ENCODE measurements at places on chromosomes 4 and X.
A peak's percentile ranks its signal among the peaks of the same experiment; 100 is the strongest.

DNA sequence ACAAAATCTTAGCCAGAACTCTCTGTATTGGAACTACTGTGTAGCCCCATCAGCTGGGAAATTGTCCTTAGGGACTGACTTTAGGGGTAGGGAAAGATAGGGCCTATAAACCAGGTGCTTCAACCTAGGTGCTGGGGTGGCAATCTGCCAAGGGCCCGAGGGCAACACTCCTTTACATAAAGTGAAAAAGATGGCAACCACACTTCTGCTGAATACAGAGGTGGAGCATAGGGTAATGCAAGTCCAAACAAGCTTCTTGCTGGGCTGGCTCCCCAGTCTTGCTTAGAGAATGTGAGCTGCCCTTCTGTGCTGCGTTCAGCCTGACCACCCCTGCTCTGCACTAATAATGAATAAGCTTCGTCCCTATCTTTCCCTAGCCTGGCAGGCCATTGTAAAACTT lies 9.8 kb downstream of the ZBTB33 start:
- no peak for DNase-seq

DNA sequence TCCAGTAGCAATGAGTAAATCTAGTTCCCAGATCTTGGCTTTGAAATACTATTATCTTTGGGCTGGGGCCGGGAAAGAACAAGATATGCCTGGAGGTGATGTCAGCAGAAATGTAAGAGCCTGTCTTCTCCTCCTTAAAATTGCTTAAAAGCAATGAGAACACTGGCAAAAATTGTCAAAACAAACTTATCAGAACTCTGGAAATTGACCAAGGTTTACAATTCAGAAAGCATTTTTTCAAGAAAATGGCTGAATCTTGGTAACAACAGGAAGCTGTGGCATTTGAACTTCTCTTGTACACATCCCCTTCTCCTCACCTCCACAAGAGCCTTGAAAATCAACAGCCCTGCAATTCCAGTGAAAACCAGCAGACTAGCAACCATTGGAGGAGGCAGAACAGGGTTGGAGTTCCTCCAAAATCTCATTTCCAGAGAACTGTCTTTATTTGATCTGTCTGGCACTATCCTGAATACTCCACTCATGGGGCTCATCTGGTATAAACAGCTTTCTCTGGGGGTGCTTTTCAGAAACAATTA lies 13.5 kb downstream of the TIMP1 start:
- DNase-seq, result peak; percentile 53

DNA sequence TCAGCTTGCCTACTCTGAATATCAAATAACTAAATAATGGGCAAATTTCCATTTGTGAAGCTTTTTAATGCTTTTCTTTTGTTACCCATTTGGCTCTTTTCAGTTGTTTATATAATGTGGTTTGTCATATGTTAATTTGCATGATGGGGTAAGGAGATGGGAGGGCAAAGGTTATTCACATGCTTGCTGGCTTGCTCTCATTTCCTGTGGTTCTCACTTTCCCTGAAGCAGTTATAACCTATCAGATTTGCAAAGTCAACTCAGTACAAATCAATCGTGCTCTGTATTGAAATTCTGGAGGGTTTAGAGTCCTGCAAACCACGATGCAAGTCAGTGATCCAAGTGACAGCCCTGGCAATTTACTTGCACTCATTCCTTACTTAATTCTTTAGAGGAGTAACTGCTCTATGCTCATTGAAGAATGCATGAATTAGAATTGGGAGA lies 711.2 kb downstream of the ADGRL3 start:
- DNase-seq, result no peak

- no peak for DNase-seq
These were observed 2308.1 kb upstream of the AGA start for GRCh38 chr4:179750374-179750773.

GRCh38 chrX:105975382-105975781 lies 63.1 kb downstream of the SERPINA7 start:
- DNase-seq, result no peak

DNA sequence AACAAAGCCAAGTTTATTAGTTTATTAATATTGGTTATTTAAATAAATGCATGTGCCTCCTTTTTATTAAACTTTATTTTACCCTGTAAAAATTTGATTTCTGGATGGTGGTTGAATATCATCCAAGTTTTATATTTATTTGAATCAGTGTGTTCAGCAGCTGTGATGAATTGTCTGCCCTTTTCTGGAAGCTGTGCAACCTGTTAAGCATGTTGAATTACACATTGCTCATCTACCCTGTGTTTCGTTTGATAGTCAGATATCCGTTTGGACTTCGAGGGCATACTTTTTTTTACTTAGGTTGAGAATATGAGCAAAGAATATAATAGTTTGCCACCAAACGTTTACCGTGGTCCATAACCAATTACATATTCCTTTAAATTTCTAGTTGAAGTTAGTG lies 95.8 kb upstream of the TENM3 start:
- DNase-seq, result no peak

GRCh38 chr4:98801259-98801725 lies 127.6 kb downstream of the EIF4E start:
- no peak for DNase-seq

DNA sequence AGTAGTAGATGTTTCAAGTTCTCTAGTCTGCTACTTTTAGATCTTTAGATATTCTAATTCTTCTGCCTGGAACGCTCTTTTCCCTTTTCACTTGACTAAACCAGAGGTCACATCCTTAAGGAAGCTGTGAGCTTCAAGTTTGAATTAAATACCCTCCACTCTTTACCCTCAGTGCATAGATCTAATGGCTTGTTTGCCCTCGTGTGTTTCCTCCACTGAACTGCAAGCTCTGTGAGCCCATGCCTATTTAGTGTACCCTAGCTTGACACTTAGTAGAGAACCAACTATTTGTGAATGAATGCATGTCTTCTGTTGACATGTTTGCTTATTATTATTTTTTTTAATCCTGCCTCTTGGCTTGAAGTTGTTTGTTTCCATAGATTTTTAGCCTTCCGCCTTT lies 138.3 kb downstream of the PDE5A start:
- DNase-seq, result no peak

- DNase-seq, result no peak
These were observed 135.4 kb upstream of the OTUD4 start for GRCh38 chr4:145315811-145316225.

- no peak for DNase-seq
These were observed 359.2 kb downstream of the IDS start for GRCh38 chrX:149145845-149146285.

GRCh38 chrX:51148848-51149247 lies 183.8 kb upstream of the NUDT10 start:
- no peak for DNase-seq

DNA sequence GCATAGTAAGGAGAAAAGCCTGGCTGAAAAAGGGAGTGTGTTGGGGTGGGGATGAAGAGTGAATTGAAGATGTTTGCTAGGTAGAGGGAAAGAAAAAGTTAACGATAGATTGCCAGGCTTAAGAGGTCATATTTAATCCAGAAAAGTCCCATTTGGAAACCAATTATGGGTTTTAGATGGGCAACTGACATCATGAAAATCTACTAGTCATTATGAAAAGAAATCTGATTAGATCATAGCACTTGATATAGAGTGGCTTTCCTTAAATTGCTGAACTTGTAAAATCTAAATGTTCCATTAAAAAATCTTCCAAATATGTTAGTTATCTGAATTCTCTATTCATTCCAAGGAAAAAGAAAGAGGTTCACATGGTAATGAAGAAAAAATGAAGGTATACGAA lies 37.5 kb upstream of the IL21 start:
- DNase-seq, result no peak

DNA sequence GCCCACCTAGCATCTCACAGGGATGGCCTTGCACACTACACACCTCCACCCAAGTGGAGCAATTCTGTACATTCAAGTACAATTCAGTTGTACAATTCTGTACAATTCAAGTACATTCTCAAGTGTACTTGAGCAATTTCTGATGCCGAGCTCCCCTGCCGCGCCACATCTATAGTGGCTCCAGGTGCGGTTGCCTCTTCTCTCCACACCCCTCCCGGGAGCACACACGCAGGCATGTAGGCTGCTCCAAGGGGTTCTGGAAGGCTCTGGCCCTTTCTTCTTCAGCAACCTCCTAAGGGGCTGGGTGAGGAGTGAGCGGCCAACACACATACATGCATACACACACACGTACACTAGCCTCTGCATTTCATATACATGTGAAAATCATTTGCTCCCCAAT lies 18.9 kb upstream of the DUSP9 start:
- no peak for DNase-seq

DNA sequence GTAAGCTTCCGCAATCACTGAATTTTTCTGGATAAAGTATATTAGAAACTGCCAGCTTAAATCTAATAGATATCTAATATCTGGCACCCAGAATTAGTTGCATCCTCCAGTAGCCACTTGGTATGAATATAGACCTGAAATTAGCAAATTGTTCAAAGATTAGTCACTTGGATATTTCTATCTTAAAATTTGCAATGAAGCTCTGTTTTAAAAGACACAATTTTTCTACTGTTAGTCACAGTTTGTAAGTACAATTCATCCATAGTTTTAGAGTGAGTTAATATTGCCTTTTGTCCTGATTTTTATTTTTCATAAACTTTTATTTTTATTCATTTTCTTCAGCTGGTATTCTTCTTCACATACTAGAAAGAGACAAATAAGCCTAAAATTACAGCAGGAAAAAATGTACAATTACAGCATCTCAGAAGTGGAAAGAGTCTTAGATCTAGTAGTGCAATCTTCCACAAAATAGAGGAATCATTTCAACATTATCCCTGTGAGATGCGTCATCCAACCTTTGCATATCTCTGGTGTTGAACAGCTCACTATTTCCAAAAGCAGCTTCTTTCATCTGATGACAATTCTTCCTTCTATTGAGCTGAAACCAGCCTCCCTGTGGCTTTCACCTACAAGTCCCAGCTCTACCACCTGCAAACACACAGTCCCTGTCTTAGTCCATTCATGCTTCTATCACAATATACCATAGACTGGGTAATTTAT lies 190.0 kb upstream of the AR start:
- peak; percentile 1 for DNase-seq

DNA sequence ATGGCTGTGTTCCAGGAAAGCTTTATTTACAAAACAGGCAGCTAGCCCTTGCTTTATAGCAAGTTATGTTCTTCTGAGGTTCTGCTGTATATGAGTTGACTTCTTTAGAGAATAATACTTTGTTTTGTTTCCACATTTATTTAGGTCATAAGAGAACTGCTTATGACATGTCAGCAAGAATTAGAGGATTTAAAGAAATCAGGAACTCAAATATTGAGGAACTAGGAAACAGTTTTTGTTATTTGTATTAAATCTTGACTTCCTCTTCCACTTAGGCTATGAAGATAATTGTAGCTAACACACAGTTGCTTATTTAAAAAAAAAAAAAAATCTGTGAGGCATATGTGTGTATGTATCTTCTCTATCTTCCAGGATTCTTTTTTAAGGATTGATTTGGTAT lies 14.3 kb downstream of the ZRSR2 start:
- DNase-seq, result no peak

GRCh38 chr4:112508356-112508755 lies 7.6 kb downstream of the NEUROG2 start:
- no peak for DNase-seq

GRCh38 chr4:158821228-158821971 lies 52.6 kb downstream of the FNIP2 start:
- peak; percentile 45 for DNase-seq

DNA sequence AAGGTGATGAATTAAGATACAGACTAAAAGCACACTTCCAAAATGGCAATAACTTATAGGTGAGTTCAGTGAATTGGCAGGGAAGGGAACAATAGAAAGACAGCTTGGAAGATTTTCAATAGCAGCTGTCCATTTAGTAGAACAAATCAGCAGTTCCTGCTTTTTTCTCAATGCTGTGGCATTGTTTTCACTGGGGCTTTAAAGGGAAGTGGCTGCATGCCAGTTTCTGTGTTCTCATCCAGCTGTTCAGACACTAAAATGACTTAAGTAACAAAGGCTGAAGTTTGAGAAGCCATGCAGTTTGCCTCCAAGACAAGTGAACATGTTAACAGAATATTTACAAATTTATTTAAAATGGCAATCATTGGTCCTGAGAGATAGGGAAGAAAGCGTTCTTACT lies 291.9 kb downstream of the FAM47A start:
- no peak for DNase-seq

DNA sequence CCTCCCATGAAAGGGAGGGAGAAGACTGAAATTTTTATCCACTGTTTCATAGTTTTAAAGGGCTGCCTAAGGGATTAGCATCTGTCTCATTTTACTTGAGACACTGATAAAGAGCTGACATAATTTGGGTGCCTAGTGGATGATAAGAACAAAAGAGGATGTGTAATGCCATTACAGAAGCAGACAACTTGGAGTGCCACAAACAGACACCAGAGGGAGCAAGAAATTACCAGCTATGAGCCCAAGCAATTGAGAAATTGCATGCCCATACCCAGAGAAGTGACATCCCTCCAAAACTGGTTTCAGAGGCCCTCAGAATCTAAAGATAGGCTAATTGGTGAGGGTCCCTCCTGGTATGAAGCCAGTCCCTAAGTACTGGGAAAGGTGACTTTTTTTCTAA lies 38.5 kb upstream of the POU3F4 start:
- no peak for DNase-seq

DNA sequence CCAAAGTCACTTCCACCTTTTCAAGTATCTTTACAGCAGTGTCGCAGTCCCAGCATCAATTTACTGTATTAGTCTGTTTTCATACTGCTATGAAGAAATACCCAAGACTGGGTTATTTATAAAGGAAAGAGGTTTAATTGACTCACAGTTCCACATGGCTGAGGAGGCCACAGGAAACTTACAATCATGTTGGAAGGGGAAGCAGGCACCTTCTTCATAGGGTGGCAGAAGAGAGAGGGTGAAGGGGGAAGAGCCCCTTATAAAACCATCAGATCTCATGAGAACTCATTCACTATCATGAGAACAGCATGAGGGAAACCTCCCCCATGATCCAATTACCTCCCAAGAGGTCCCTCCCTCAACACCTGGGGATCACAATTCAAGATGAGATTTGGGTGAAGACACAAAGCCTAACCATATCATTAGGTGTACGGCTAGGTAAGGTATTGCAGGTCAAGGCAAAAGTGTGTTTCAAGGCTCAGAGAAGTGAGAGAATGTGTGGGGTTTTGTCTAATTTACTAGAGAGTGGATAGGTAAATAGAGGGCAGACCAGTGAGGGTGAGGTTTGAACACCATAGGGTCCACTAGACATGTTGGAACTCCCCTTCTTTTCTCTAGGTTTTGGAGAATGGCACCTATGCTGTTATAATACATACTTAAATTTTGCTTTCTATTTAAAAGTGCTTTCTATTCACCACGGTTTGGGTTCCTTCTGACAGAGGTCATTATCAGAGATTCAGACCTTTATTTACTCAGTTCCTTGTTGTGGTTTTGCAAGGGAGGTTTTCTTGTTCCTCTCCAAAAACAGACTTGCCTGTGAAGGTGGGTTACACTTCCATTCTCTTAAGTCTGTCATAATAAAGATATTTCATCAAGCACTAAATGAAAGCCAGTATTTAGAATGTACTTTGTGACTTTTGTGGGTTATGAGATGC lies 186.6 kb downstream of the CPEB2 start:
- DNase-seq, result no peak

DNA sequence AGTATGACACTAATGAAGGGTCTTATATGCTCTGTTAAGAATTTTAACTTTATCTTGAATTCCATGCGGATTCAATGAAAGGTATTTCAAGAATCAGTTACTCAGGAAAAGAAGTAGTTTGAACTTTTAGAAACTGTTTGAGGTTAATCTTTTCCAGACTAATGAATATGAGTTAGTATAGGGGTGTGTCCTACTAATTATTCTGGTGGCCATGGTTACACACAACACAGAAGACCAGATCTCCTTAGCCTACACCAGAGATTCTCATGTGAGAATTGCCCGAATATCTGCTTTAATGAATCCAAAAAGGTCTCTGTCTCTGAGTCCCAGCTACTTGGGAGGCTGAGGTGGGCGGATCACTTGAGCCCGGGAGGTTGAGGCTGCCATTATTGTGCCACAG lies 100.4 kb downstream of the MMRN1 start:
- DNase-seq, result no peak
